ENCODE measurements at places on chromosomes 3 and 15.
A peak's percentile ranks its signal among the peaks of the same experiment; 100 is the strongest.

DNA sequence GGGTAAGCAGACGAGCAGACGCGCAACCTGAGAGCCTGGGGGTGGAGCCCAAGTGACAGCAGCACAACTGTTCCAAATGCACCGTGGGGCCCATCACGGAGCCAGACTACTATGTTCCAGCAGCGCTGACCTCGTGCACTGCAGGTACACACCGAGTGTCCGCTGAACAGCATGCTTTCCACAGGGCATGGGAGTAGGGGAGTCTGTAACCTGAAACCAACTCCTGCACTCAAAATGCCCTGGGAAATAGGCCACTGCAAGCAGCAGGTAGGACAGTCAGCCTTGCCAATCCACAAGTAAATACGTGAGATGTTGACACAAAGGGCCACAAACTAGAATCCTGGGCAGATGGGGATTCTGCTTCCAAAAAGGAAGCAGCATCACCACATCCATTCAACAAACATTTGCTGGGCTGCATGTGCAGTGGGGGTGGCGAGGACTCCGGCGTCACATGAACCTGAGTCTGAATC, 73.9 kb downstream of the TBC1D2B start:
- DNase-seq: no peak

DNA sequence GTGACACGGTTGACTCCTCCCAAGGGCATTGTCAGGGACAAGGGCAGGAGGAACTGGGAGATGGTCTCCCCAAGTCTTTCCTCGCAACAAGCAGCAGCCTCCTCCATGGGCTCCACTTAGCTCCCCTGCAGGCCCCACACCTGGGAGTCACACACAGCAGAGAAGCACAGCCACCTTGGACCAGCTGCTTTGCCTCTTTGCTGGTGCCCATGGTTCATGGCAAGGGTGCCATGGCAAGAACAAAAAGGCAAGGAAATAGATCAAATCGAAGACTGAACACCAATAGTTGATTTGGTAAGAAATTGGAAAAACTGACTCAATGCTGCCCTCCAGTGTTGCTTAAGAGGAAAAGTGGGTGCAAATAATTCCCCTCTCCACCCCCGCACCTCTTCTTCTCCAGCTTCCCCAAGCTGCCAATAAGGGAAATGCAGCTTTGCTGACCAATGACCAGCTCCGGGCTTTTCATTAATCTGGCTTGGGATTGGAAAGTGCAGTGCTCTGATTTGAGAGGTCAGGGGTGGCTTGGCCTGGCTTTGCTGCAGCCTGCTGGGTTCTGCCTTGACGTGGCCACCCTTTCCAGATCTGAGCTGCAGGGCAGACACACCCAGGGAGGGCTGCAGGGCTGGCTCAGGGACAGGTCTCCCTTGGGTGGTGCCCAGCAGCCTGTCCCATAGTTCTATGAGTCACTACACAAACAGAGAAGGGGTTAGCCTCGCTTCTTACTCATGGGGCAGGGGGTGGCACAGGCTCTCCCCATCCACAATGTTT, 162.0 kb downstream of the KLF13 start:
- no peak for DNase-seq

- DNase-seq: no peak
Measured at GRCh38 chr3:12984023-12984823, 89.0 kb downstream of the IQSEC1 start.

DNA sequence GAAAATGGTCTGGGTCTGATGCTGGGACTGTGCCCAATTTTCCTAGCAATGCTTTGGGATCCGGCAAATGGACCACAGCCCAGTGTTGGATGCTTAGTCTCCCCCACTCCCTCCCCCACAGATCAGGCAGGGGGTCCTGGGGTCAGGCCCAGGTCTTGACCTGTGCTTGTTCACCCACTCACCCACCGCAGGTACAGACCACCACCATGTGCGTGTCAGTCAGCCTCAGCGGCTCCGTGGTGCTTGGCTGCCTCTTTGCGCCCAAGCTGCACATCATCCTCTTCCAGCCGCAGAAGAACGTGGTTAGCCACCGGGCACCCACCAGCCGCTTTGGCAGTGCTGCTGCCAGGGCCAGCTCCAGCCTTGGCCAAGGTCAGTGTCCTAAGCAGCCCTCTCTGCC, 10.6 kb downstream of the GRM2 start:
- DNase-seq: no peak

- DNase-seq: no peak
Measured at GRCh38 chr3:45544717-45545296, 49.7 kb upstream of the LIMD1 start.

DNA sequence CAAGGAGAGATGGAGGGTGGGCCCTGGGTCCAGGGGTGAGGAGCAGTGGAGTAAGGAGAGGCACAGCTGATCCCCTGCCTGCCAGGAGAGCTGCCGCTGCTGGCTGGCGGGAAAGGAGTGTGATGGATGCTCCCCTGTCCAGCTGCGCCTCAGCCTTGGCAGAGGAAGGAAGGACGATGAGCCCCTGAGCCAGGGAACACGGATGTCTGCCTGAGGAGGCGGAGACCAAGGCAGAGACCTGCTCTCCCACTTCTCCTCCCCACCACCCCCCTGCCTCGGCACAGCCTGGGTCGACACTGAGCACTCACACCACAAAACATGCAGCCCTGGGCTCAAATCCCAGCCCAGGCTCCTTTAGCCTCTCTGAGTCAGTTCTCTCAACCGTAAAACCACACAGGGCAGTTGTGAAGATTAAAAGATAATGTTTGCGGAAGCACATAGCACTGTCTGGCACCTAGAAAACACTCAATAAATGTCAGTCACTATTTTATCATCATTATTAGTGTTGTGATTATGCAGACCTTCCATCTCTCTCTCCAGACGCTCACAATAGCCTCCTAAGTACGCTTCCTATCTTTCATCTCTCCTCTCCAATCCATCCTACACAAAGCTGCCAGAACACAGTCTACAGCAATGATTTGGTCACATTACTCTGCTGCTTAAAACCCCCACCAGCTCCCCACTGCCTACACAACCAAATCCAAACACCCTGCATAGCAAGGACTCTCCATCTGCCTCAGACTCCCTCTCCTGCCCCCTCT, 52.2 kb downstream of the SEMA5B start:
- peak; percentile 26 for DNase-seq

- no peak for DNase-seq
Measured at GRCh38 chr15:45993072-45993471, 358.2 kb downstream of the SQOR start.

GRCh38 chr3:196974661-196975060, 6.0 kb upstream of the PIGZ start:
- DNase-seq: no peak

DNA sequence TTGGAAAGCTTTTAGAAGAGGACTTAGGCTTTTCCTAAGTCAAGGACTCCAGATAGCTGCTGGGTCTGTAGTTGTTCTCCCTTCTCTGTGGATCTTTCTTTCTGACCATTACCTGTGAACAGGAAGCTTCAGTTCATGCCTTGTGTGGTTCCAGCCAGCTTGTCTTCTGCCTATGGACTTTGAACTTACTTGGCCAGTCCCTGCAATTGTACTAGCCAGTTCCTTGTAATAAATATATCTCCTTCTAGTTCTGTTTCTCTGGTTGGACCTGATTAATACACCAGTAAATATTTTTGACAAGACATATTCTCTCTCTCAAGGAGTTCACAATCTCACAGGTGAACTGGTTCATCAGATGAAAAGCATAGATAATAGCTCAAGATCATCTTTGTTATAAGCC, 341.3 kb upstream of the DPPA4 start:
- DNase-seq: no peak

DNA sequence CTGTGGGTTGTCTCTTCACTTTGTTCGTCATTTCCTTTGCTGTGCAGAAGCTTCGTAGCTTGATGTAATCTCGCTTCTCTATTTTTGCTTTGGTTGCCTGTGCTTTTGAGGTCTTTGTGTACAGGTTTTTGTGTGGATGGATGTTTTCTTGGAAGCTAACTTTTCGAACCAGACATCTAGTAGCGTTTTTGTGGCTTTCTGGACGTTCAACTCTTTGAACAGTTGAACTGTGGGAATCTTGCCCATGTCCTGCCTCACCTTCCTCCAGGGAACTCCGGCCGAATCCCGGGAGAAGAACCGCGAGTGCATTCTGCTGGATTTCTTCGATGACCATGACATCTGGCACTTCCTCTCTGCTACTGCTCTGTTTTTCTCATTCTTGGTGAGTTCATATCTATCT, 70.6 kb downstream of the USF3 start:
- DNase-seq: no peak

- DNase-seq: no peak
Measured at GRCh38 chr3:128499724-128500275, 6.8 kb upstream of the GATA2 start.

- no peak for DNase-seq
Measured at GRCh38 chr3:159669766-159670165, 318.9 kb upstream of the IL12A start.

Data from BJ (cell line).